ENCODE measurements at places on chromosomes 6 and 20. TPM values are rescaled to one million over a fixed set of nuclear protein-coding genes. Genes with fewer than 3 reads are reported as not detected.
A peak's percentile ranks its signal among the peaks of the same experiment; 100 is the strongest.

The DEF6 gene
- 19.5 TPM for total RNA-seq

The VSX1 gene
- total RNA-seq: not detected

The PRSS35 gene
- total RNA-seq: 2.8 TPM

The DPPA5 gene
- total RNA-seq: not detected

The PTGIS gene
- 101 TPM for total RNA-seq

The ZBTB12 gene
- 11.8 TPM for total RNA-seq

The PDCD2 gene
- total RNA-seq: 49.8 TPM

The PFDN6 gene
- total RNA-seq: 38.6 TPM

GRCh38 chr6:88626460-88626859 is 337.0 kb downstream of the RNGTT start:
- no peak for DNase-seq

- DNase-seq: no peak
Measured at GRCh38 chr6:49531774-49532569, 18.5 kb upstream of the C6orf141 start.

DNA sequence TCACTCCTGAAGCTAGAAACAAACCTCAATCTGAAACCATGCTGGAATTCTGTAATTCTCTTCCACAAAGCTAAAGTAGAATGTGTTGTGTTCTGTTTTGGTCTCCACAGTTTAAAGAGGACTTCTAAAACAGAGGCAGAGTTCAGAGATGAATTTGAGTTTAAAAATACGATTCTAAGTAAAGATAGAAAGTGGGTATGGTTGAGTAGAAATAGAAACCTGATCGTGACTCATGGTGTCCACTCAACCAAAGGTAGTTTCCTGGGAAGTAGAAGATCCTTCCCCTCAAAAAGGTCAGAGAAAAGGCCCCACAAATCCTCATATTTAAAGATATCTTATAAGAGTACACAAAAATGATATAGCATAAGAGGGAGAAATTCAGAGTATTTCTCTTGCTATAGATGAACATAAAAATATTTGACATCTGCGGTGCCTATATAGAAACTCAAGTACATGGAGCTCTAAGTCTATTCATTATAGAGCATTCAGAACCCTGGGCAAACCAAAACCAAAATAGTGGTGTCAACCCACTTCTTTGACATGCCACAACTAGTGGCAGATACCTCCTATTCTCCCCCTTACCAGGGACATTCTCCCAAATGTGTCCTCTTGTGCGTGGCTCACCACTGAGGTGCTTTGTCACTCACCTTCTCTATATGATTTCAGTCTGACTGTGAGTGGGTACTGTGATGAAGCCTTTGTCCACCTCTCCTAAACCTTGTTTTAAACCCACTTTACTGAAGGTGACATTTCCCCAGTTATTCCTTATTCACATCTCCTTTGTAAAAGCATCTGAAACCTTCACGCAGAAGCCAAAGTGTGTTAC is 84.5 kb downstream of the PLCB1 start:
- DNase-seq: no peak

- no peak for DNase-seq
Measured at GRCh38 chr6:64984948-64985347, 722.1 kb downstream of the EYS start.

DNA sequence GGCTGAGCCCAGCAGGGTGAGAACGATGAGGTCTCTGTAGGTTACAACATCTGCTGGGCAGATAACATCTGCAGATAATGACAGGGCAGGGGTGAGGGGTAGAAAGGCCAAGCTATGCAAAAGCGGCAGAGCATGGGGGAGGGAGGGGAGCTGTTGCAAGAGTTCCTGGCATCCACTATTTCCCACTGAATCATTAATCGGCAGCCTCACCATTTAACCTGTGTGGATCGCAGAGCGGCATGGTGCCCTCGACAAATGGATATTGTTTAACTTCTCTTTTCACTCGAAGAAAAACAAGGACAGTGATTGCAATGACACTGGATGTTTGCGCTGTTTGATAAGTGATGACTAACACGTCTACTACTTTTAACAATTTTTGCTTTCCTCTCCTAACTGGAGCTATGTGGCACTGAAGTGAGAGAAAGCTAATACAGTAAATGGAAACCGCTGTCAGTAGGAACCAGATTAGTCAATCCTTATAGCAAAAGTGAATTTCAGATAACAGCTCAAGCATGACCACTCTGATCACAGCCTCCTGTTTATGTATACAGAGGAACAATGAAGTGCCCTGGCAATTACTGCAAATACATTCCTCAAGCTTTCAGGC is 381.5 kb downstream of the TFAP2A start:
- DNase-seq: no peak

- DNase-seq: no peak
Measured at GRCh38 chr6:142378138-142378875, 76.5 kb downstream of the ADGRG6 start.

- DNase-seq: no peak
Measured at GRCh38 chr20:35314816-35315631, 22.8 kb upstream of the FAM83C start.

- DNase-seq: no peak
Measured at GRCh38 chr6:44524476-44525227, 137.1 kb downstream of the CDC5L start.

- no peak for DNase-seq
Measured at GRCh38 chr6:101716810-101717209, 323.3 kb downstream of the GRIK2 start.

DNA sequence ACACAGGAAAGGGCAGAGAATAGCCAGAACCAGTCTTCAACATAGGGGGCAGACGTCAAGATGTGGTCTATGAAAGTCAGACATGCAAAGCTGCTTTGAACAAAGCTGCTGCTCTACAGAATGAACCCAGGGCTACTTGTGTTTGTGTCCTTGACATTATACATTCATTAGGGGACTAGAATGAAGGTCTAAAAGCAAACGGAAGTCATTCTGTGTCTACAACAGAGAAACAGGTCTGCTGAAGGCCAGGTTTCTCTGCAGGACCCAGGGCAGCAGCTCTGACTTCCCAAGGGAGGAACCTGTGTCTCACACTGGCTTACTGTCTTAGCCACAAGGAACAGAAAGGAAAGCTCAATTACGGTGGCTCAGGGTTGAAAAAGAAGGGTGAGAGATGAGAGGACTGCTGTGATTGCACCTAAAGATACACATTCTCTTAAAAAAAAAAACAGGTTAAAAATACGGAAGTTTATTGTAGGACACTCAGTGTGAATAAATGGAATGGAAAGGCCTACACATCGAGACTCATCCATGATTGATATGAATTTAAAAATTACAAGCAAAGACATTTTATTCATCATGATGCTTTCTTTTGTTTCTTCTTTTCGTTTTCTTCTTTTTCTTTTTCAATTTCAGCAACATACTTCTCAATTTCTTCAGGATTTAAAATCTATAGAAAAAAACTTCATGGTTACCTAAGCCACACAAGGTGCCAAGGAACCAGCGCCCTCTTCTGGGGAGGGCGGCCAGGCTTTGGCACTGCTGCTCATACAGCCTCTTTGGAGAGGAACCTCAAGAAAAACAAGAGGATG is 6.7 kb downstream of the PSMA7 start:
- DNase-seq: peak; percentile 71

DNA sequence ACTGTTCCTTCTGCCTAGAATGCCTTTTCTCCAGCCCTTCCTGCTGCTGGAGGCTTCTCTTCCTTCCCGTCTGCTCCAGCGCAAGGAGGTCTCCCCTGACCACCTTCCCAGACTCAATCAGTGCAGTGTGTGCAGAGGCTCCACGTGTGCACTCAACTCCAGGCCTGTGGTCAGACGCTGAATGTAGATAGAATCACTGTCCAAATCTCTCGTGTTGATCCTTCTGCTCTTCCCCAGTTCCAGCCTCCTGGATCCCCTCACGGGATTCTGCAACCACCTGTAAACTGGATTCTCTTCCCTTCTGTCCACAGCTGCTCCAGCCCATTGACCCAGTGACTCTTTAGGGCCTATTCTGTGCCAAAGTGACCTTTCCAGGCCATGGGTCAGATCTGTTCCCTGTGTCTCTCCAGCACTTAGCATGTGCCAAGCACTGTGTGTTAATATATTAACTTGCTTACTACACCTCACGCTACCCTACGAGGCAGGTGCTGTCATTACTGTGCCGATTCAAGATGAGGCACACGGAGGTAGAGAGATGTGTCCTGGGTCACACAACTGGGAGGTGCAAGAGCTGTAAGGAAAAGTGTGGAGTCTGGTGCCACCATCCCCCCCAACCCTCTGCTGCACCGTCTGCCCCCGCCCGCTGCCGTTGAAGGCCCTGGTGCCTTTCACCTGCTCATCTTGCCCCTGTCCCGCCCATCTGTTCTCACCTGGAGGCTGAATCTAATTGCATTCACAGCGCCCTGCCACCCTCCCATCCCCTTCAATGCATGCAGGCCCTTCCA is 112.2 kb downstream of the SULF2 start:
- DNase-seq: no peak

DNA sequence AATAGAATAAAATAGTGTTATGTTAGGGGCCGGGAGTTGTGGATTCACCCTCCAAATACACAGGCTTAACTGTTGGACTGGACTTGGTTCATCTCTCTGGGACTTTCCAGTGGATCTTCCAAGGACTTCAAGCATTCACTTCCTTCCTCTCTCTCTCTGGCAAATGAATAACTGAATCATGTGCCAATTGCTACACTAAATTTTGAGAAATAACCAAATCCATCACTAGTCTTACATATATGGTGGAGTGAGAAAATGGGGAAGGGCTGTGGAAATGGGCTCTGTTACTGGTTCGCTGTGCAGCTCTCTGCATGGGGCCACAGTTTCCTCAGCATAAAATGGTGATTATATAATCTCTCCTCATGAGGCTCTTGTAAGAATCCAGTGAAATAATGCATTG is 6.8 kb upstream of the KIAA1755 start:
- no peak for DNase-seq

- no peak for DNase-seq
Measured at GRCh38 chr6:4017834-4018170, 61.1 kb downstream of the FAM217A start.

- no peak for DNase-seq
Measured at GRCh38 chr20:61734733-61735502, 330.8 kb downstream of the TAF4 start.

- DNase-seq: no peak
Measured at GRCh38 chr6:80541886-80542285, 435.4 kb downstream of the BCKDHB start.

DNA sequence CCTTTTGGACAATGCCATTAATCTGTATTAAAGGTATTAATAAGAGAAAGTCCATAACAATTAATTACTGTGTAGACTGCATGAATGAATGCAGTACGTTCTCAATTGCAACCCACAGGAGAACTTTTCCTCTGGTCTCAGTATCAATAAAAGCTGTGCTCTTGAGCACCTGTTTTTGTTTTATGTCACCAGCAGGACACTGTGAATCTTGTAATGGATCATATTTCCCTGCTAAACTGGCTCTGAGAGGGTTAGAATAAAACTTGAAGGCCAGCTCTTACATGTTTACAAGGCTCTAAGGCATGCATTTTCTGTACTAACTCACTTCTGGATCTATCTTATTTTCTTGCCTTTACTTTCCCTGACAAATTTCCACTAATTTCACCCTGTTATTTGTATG is 214.3 kb upstream of the PLN start:
- DNase-seq: no peak

GRCh38 chr6:134007077-134007476 is 45.3 kb downstream of the SLC2A12 start:
- peak; percentile 81 for DNase-seq

DNA sequence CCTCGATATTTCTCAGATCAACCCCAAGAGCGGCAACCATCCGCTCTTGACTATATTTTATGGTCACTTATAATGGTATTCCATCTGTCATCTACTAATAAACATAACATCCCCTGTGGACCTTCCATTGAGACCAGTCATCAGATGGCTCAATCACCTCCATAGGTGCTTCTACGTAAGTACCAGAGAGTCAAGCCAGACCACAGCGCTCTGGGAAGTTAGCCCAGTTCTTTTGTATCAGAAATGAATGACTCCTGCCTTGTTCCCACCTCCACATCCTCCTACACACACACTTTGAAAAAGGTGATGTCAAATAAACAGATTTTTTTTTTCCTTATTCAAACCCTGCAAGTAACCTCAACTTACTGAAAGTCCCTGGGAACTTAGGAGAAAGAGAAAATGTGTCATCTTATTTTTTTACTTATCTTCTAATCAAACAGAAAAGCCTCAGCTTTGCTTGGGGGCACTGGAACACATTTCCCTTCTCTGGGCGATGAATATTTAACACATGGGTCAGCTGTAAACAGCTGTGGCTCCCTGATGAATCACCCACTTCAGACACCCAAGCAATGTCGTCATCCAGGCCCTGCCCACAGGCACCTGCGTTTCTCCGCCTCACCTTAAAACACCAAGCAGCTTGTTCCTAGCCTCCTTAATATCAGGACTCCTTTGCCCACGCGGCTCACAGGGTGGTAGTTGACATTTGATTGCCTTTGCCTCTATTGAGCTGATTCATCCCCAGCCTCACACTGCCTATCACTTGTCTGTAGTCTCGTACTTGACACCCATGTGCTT is 121.4 kb upstream of the LY86 start:
- no peak for DNase-seq

DNA sequence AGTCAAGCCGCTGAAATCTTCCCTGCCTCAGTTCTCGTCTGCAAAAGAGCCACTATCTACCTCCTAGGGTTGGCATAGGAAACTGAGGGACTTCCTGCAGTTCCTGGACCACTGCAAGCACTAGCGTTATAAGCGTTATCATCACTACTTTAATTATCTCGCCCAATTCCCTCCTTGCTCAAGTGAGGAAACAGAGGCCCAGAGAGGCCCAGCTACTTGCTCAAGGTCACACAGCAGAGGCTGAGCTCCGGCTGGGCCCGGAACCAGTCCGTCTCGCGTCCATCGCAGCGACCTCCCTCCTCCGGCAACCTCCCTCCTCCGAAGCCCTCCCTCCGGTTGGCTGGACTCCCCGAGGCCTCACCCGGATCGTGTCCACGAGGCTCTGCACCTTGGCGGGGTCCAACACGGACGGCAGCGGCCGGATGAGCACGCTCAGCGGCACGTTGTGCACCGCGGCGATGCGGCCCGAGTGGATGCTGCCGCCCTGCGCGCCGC is 338 bp downstream of the SRXN1 start:
- DNase-seq: no peak

GRCh38 chr6:82270881-82271635 is 23.5 kb upstream of the IBTK start:
- DNase-seq: no peak

DNA sequence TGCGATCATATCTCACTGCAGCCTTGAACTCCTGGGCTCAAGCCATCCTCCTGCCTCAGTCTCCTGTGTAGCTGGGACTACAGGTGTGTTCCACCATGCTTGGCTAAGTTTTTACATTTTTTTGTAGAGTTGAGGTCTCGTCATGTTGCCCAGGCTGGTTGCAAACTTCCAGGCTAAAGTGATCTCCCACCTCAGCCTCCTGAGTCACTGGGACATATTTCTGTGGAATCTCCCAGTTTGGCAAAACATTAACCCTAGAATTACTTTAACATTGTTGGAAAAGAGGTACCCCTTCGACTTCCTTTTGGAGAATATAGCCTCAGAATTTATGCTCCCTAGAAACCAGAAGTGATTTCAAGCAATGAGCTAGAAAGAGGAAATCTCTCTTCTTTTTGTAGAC is 57.2 kb downstream of the SHLD1 start:
- no peak for DNase-seq

GRCh38 chr20:20555838-20556237 is 156.6 kb downstream of the RALGAPA2 start:
- DNase-seq: no peak

All from mucosa of gallbladder (tissue), 1 donor.